HL-60 (cell line): ENCODE measurements at places on chromosomes 5 and 9.

DNA sequence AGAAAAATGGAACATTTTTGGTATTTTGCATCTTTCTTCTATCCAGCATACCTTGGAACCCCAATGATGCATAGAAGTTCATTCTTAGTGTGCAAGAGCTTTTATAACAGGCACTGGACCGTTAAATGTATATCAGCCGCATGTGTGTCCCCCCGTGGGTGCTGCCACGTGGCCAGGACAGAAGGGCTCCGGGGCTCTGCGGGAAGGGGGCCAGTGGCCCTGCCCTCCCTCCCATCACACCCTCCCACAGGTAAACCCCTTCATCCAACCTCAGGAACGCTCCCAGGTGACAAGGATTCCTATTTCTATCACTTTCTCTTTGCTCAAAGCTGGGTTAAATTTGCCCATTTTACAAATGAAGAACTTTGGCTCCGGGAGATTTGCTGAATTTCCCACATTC, 393.4 kb upstream of the IRX4 start:
- no peak for DNase-seq

DNA sequence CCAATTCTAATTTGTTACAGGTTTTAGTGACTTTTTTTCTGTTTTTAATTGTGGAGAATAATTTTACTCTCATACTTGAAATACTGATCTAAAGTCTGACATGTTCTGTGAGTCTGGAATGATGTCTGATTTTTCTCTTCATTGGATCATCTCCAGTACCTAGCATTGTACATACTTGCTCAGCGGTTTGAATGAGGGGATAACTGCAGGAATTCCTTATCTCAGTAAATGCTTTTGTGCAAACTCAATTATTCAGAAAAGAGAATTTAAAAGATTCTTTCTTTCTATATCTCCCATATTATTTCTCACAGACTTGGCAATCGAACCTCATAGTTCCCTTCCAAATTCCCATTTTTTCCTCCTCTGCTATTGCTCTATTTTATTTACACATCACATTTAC, 397.9 kb upstream of the SGCD start:
- DNase-seq: no peak

DNA sequence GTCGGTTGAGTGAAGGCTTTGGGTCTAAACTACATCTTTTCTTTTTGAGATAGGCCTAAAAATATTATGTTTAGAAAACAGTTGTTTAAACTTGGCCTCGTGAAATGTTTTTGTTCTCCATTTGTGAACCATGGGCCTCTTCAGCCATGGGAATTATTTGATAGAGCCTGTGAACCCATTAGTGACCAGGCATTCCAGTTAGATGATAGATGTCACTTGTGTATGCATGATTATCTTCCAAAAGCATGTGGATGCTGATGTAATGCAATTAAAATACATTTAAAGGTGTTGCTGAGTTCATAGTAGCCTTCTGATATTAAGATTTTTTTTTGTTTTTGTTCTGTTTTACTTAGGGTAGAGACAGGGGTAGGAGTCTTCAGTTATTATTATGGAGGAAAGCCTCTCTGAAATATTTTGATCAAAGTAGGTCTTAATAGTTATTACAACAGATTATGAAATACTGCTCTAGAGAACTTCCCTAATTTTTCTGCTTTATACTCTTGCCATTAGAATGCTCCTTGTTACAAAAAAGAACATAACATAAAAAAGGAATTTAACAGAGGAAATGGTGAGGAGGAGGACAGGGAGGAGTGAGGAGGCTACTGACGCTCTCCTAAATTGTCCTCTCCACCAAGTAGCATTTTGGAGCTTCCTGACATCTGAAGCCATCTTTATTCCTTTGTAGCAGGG, 32.9 kb downstream of the CPEB4 start:
- no peak for DNase-seq

GRCh38 chr5:125262782-125263181, 516.3 kb upstream of the ZNF608 start:
- DNase-seq: no peak

GRCh38 chr5:140821375-140822280, at the start of gene PCDHA5:
TSS of gene PCDHA5 (plus strand) at chr5:140821613.
- DNase-seq: no peak

- no peak for DNase-seq
These were observed 31.7 kb downstream of the ZDHHC21 start for GRCh38 chr9:14661421-14662059.
